Fibroblast of the conjunctiva (primary cell): ENCODE measurements at places on chromosomes 13 and 19.

DNA sequence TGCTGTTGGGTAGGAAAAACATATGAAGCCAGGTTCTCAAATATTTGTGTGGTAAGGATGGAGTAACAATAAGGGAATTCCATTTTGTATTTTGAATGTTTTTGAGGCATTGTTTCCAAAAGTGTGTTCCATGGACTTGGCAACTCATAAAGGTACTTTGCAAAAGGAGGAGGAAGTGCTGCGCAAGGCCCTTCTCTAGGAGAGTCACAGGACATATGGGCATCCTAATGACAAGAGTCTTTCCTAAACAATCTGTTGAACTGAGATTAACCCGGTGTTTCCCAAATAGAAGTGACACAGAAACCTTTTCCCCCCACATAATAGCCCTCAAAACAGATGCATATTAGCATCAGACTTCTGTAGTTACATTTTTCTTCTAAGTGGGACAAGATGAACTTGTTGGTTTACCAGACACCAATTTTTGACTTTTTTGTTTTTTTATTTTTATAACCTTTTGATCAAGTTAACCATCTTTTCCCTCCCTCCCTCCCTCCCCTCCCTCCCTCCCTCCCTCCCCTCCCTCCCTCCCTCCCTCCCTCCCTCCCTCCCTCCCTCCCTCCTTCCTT lies 209.3 kb downstream of the PCCA start:
- no peak for DNase-seq

GRCh38 chr13:42875475-42876269 lies 94.3 kb downstream of the FAM216B start:
- no peak for DNase-seq

DNA sequence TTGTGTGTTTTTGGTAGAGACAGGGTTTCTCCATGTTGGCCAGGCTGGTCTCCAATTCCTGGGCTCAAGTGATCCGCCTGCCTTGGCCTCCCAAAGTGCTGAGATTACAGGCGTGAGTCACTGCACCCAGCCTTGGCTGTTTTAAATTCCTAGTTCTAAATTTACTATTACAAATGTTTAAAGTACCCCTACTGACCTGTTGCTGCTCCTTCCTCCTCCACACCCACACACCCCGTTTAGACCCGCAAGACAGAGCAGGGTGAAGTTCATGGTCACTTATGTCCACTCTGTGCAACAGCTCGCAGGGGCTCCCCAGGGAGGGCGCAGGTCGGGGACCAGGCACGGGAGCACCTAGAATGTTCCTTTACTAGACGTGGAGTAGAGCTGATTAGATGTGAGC lies 28.7 kb downstream of the TMEM161A start:
- no peak for DNase-seq

DNA sequence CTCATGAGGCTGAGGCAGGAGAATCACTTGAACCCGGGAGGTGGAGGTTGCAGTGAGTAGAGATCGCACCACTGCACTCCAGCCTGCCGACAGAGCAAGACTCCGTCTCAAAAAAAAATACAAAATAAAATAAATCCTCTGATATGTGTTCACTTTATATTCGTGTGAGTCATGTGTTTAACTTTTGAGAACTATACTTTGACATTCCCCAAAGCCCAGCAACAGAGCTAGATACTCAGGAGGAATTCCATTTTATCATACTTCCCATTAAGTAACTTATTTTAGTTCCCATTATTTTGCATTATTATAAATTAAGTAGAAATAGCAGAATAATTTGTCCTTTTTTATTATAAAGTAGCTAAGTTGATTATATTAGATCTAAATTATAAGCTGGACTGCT lies 3.3 kb upstream of the CHAMP1 start:
- DNase-seq, result no peak

DNA sequence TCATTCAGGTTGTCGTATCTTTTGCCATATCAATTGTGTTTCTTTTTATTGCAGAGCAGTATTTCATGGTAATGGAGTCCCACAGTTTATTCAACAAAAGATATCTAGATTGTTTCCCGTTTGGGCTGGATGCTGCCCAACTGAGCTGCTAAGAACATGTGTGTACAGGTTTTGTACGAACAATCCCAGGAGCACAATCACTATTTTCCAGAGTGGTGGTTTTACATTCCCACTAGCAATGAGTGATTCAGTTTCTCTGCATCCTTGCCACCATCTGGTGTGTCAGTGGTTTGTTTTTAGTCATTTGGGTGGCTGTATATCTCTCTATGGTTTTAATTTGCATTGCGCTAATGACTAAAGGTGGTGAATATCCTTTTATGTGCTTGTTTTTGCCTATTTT lies 52.7 kb upstream of the ZDHHC20 start:
- no peak for DNase-seq

DNA sequence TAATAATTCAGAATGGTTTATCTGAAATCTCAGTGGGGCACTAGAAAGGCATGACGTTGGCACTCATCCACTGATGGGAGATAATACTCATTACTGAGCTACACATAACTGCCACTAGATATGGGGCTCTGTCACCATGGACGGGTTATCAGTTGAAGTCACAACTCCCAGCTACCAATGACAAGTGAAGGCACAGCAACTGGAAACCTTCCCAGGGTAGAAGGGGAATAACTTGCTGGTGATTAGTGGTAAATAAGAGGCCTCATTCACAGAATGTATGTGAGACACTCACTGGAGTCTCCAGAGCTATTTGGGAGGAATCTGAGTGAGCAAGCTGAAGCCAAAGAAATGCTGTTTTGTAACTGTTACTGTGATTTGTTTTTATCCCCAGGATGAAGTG lies 249.6 kb downstream of the ENOX1 start:
- no peak for DNase-seq

DNA sequence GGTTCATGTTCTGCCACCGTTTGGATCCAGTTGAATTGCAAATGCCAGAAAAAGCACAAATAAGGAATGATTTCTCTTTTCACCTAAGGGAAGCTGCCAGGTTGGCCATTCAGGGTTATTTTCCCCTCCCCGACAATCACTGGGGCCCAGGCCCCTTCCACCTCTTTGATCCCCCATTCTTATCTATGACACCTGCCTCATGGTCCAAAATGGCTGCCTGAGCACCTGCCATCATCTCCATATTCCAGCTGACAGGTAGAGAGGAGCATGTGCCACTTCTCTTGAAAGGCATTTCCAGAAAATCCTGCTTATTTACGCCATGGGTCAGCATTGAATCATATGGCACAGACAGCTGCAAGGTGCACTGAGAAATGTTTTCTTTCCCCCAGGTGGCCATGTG lies 15.7 kb downstream of the PTPRS start:
- DNase-seq, result no peak
